T-helper 9 cell (primary cell): ENCODE measurements at places on chromosomes 6 and 20.

DNA sequence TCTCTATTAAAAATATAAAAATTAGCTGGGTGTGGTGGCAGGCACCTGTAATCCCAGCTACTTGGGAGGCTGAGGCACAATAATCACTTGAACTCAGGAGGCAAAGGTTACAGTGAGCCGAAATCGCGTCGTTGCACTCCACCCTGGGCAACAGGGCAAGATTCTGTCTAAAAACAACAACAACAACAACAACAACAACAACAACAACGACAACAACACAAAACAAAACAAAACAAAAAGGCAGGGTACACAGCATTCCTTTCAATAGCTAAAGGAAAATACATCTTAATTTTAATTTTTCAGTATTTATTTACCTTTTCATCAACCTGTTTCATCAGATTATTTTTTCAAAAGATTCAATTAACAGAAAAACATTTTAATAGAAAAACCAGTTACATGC lies 28.4 kb downstream of the SRPK1 start:
- no peak for DNase-seq

- DNase-seq: no peak
Observed at GRCh38 chr20:46683939-46684750, 5.1 kb downstream of the TP53RK start.

DNA sequence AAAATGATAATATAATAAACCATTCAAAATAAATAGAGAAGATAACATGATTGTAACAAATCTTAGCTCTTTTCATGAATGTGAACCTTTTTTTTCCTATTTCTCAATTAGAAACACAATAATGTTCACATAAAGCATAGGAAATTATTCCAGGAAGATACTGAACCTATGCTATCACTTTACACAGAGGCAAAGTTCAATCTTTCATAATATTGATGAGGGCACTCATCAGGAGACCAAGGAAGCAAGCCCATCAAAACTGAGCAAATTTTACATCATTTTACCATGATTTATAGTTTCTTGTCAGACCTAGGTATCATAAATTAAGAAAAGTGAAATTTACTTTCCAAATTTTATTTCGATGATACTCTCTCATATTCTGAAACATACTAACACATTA lies 938.5 kb downstream of the TBC1D32 start:
- DNase-seq: no peak

- no peak for DNase-seq
Observed at GRCh38 chr6:105898286-105898685, 187.8 kb upstream of the PRDM1 start.

GRCh38 chr6:90284236-90285041 lies 12.2 kb downstream of the BACH2 start:
- DNase-seq: peak; percentile 9
